ENCODE measurements at places on chromosomes 2 and 18.

GRCh38 chr2:22499082-22499839, 885.7 kb upstream of the KLHL29 start:
- no peak for DNase-seq

- no peak for DNase-seq
Observed at GRCh38 chr2:191580581-191580980, 97.4 kb upstream of the NABP1 start.

DNA sequence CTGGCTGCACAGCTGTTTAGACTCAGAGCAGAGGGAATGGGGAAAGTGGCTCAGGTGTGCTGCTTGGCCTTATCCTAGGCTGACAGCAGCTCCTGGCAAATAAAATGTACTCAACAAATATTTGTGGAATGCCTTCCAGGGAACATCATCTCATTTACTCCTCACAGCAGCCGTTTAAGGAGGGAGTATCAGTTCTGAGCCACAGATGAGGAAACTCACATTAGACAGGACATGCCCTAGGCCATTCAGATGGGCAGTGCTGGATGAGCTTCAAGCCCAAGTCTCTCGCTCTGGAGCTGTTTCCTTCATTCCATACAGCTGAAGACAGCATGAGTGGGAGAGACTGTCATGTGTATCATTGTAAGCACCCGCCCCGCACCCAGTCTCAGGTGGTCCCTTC, 129.6 kb upstream of the CNGA3 start:
- no peak for DNase-seq

DNA sequence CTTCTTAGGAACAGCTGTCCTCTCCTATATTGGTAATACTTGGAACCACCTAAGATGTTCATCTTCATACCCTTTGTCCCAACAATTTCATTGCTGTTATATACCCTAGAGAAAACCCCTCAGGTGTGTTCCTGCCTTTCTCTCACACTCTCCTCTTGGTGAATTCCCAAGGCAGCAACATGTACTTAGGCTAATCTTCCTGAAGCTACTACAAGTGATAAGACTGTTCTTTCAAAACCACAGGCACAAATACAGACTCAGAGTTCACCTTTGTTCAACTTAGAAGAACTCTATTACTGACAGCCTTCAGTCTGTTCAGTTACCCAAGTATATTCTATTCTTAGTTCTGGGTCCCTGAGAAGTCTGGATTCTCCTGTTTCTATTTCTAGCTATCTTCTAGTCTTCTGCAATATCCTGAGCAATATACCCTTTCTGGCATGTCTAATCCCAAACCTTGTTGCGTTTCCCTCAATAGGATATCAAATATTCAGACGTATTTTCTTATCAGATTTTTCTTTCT, 247.7 kb upstream of the STON1 start:
- DNase-seq: no peak

- no peak for DNase-seq
Observed at GRCh38 chr18:33152376-33152775, 288.1 kb downstream of the CCDC178 start.

GRCh38 chr2:222052934-222053367, 245.8 kb downstream of the PAX3 start:
- DNase-seq: no peak

- DNase-seq: no peak
Observed at GRCh38 chr2:10208736-10209135, 86.2 kb downstream of the RRM2 start.

- no peak for DNase-seq
Observed at GRCh38 chr18:24395049-24395795, 2.4 kb downstream of the OSBPL1A start.

DNA sequence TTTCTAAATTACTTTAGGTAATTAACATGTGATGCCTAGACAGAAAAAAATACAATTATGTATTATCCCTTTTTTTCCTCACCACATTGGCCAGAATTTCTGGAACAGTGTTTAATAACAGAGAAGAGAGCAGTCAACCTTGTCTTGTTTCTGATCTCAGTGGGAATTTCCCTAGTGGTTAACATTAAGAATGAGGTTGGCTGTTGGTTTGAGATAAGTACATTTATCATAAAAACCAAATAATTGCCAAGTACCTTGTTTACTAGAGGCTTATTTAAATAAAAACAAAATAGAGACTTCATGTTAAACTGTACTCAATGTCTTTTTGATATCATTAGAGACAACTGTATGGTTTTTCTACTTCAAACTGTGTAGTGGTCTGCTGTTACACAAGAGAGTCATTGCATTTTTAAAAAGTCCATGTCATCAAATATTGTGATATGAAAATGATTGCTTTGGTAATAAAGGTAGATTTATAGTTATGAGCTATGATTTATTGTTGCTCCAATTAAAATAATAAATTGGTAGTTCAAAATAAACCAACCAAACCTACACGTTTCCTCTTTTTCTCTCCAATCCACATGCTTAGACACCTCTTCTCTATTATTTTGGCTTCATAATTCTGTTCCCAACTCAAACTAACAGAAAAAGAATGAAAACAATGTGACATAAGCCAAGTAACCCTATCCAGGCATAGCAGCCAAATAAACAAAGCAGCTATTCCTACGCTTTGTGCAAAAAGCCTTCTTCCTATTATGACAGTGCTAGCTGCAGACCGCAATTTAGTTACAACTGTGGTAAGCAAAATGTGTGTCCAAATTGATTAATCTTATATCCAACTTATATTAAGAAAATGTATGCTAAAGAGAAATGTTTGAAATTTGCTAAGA, 20.9 kb upstream of the TANK start:
- no peak for DNase-seq

DNA sequence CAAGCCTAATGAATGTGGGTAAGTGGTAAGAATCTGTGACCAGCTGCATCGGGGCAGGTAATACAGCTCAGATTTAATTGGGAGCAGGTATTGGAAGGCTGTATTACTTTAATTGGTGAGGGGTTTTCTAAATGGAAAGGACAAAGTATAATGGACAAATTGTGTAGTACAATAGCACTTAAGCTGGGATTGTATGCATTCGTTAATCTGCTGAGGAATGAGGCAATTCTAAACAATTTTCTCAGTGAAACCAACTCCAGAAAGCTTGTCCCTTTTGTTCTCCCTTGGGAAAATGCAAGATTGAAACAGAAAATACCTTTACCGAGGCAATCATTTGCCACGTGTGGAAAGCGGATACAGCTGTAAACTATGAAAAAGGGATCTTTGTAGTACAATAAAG, 801.6 kb upstream of the POU3F3 start:
- no peak for DNase-seq

GRCh38 chr2:74985978-74986609, 27.7 kb downstream of the POLE4 start:
- DNase-seq: no peak

- DNase-seq: no peak
Observed at GRCh38 chr18:4599312-4599711, 144.2 kb upstream of the DLGAP1 start.

GRCh38 chr2:19174176-19174575, 184.2 kb downstream of the OSR1 start:
- no peak for DNase-seq

DNA sequence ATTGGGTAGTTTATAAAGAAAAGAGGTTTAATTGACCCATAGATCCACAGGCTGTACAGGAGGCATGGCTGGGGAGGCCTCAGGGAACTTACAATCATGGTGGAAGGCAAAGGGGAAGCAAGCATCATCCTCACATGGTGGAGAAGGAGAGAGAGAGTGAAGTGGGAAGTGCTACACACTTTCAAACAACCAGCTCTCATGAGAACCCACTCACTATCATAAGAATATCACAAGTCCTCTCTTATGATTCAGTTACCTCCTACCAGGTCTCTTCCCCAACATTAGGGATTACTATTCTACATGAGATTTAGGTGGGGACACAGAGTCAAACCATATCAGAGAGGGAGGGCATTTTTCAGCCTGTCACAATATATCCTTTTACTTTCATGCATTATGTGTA, 22.7 kb upstream of the DOCK10 start:
- no peak for DNase-seq

GRCh38 chr2:148907085-148907785, 32.2 kb downstream of the KIF5C start:
- no peak for DNase-seq

- no peak for DNase-seq
Observed at GRCh38 chr2:129782633-129782990, 196.9 kb upstream of the RAB6C start.

DNA sequence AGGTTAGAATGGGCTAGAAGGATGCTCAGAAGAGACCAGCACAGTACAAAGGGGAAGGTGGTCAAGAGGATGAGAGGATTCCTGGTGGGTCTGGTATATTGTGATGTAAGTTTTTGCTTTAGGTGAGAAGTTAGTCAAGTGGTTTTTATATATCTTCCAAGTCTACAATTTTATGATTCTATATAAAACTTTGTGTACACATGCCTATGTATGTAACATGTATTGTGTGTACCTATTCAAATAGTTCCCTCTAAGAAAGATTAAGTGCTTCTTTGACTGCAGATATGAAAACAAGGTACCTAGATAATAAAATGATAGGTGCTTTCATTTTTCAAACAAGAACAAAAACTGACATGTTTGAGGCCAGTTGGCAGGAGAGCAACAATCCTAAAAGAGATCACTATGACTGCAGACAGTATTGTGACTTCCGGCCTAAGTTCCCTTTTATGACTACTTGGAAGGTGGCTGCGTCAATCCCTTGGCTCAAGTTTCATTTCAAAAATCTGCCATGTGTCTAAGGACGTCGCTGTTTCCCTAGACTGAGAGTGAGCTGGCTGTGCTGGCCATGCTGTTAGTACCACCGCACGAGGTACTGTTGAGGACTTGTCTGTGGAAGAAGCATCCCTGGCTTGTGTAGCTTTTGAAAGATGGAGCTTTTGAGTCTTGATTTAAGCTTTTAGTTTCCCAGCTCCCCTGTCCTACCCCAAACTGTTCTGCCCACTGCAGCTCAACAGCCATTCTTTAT, 123.1 kb downstream of the PRPF40A start:
- peak; percentile 57 for DNase-seq

DNA sequence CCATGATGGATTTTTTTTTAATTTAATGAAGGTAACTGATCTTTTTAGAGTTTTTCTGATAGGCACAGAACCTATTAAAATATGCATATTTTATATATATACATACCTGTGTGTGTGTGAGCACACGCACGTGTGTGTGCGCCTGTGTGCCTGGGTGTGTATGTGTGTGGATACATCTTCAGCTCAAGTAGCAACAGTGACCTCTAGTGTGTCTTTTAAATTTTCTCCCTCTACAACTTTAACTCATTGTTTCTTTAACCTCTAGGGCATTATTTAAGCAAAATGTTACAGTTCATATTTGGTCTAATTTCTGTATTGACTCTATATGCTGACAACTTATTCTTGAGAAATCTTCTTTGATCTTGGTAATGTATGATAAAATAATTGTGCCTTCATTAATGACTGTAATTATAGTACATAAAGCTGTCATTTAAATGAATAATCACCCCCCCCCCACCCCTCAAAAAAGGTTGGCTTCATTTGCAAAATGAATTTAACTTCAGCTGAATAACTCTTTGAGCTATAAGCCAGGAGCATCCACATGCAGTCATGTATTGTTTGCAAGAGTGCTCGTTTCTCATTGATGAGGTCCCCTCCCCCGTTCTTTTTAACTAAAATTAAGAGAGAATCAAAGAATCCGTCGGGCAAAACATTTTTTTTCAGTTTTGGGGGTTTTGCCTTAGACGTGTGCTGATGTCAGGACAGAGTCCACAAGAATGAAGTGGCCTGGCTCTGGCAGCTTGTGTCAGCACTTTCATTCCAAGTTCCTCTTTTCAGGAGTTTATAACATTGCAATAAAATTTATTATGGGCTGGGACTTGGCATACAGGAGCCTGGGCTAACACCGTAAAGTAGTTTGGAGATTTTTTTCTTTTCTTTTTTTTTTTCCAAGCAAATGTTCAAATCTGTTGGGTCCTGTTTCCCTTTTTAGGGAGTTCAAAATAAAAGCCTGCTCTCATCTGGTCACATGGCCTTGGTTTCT, 80.0 kb downstream of the ETAA1 start:
- DNase-seq: peak; percentile 4

- no peak for DNase-seq
Observed at GRCh38 chr2:203463266-203463678, 71.8 kb downstream of the RAPH1 start.

DNA sequence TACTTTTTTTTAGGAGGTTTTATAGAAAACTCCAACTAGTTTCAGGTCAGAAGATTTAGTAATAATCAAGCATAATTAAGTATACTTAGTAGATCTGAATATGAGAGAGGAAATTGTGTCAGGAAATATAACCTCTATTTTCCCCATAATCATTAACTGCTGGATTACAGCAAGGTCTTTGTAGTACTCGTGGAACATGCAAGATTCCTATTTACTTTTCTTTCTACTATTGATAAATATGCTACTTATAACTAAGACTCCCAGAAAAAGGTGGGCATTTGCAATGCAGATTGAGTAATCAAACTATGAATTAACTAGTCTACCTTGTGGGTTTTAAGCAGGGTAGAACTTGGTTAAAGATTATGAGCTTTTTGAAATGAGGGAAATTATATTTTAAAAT, 570.1 kb downstream of the LRP1B start:
- no peak for DNase-seq

DNA sequence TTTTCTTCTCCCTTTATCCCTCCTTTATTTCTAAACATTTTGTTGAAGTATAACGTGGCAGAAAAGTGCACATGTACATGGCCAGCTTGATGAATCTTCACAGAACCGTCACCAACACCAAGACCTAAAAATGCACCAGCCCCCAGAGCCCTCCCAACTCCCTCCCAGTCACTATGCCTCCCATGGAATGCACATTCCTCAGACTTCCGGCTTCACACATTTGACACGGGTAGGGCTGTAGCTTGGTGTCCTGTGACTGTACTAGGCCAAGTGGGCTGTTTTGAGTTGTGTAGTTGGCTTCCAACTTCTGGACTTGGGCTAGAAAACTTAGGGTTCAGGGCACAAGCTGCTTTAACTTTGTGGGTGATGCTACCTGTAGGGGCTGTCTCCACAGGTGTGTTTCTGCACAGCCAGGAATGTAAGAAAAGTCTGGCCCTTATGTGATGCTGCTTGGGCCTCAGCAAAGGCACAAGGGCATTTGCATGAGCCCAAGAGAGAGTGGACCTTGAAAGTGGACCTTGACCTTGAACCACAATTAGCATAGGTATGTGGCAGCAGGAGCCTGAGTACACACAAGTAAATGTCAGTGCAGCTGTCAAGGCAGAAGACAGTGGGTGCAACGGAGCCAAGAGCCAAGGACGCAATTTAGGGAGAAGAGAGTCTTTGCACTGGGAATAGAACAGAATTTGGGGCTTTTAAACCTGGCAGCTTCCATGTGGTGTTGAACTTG, 78.4 kb downstream of the SEPTIN10 start:
- DNase-seq: no peak

GRCh38 chr2:34844629-34845028, 1245.5 kb upstream of the FAM98A start:
- no peak for DNase-seq

DNA sequence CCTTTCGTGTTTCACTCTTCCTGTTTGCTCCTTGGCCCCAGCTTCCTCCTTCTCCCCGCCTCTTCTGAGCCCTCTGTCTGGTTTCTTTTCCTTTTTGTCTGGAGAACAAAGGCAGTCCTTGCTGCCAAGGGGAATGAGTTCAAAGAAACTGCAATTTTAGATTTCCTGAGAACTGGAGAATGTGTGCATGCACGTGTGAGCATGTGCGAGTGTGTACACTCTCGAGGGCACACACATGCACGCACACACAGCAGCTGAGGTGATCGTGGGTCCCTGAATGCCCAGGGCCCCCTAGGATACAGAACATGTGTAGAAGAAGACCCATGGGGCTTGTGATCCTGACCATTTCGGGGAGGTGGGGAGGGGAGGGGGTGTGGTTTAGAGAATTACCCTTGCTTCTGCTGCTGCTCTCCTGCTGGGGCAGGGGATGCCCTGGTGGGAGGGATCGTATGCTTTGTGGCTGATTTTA, 151.8 kb downstream of the DYSF start:
- DNase-seq: no peak

GRCh38 chr18:41324934-41325333, 630.1 kb upstream of the PIK3C3 start:
- no peak for DNase-seq

Data from GM12864 (cell line).